Activated CD8-positive, alpha-beta T cell treated with anti-CD3 and anti-CD28 coated beads, Interleukin-2, amount 10 ng/mL, durations not matched to agents 7 days and 5 days (primary cell): ENCODE measurements at places on chromosomes 16 and 17. TPM values are rescaled to one million over a fixed set of nuclear protein-coding genes. Genes with fewer than 3 reads are reported as not detected.

The GOSR2 gene
- total RNA-seq = 50.6 TPM

DNA sequence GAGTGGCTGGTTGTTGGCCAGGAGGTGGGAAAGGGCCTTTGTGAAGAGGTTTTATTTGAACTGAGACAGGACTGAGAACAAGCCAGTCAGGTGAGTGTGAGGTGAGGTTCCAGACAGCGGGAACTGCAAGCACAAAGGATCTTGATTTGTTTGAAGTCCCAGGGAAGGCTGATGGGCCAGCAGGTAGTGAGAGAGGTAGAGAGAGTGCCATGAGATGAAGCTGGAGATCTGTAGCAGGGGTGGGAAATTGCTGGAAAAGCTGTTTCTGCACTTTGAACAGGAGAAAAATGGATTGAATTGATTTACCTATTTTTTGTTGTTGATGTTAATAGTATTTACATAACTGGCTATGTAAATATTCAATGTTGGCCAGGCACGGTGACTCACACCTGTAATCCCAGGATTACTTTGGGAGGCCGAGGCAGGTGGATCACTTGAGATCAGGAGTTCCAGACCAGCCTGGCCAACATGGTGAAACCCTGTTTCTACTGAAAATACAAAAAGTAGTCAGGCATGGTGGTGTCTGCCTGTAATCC is 7.7 kb upstream of the DCTPP1 start:
- H3K4me1 ChIP-seq = peaks cover 20% of the 10 kb centered on the region
- no peak for DNase-seq
- no peaks in the 10 kb centered on the region for H3K27me3 ChIP-seq

GRCh38 chr16:57318240-57318970 is 33.9 kb upstream of the PLLP start:
- H3K27me3 ChIP-seq = no peaks in the 10 kb centered on the region
- H3K4me1 ChIP-seq = peaks cover 14% of the 10 kb centered on the region
- H3K27ac ChIP-seq = no peak overlapping the region
- H3K36me3 ChIP-seq = no peaks in the 10 kb centered on the region
- DNase-seq = no peak
- no peak overlapping the region for H3K4me3 ChIP-seq

- H3K4me1 ChIP-seq = peaks cover 7% of the 10 kb centered on the region
- H3K27me3 ChIP-seq = peaks cover 17% of the 10 kb centered on the region
- no peak overlapping the region for H3K27ac ChIP-seq
- DNase-seq = no peak
- no peak overlapping the region for H3K4me3 ChIP-seq
Observed at GRCh38 chr16:87926246-87927194, 9.8 kb downstream of the CA5A start.

GRCh38 chr17:8991514-8992285 is 26.2 kb upstream of the PIK3R5 start:
- no peaks in the 10 kb centered on the region for H3K27me3 ChIP-seq
- peak; percentile 79 for DNase-seq
- H3K4me1 ChIP-seq = peaks cover 9% of the 10 kb centered on the region
- no peak overlapping the region for H3K27ac ChIP-seq

- DNase-seq = peak; percentile 44
- H3K4me3 ChIP-seq = no peak overlapping the region
- peaks cover 53% of the 10 kb centered on the region for H3K4me1 ChIP-seq
- peak overlapping the region; percentile 78 for H3K27ac ChIP-seq
Observed at GRCh38 chr16:22264786-22265185, 32.4 kb upstream of the POLR3E start.

The SHCBP1 gene
- 54.7 TPM for total RNA-seq

DNA sequence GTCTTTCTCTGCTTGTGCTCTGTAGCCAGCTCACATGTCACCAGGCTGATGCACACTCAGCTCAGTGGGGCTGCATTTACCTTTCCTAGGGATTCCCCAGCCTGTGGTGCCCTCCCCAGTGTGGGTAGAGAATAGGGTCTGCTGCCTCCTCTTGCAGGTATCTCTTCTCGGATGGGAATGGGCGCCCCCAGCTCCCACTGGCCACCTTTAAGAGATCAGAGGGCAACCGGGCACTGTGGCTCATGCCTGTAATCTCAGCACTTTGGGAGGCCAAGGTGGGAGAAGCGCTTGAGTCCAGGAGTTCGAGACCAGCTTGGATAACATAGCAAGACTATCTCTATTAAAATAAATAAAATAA is 3.3 kb downstream of the XYLT2 start:
- H3K36me3 ChIP-seq = peaks cover 11% of the 10 kb centered on the region
- no peak for DNase-seq
- H3K4me1 ChIP-seq = peaks cover 47% of the 10 kb centered on the region
- peak overlapping the region; percentile 42 for H3K27ac ChIP-seq
- H3K4me3 ChIP-seq = no peak overlapping the region
- H3K27me3 ChIP-seq = no peaks in the 10 kb centered on the region

DNA sequence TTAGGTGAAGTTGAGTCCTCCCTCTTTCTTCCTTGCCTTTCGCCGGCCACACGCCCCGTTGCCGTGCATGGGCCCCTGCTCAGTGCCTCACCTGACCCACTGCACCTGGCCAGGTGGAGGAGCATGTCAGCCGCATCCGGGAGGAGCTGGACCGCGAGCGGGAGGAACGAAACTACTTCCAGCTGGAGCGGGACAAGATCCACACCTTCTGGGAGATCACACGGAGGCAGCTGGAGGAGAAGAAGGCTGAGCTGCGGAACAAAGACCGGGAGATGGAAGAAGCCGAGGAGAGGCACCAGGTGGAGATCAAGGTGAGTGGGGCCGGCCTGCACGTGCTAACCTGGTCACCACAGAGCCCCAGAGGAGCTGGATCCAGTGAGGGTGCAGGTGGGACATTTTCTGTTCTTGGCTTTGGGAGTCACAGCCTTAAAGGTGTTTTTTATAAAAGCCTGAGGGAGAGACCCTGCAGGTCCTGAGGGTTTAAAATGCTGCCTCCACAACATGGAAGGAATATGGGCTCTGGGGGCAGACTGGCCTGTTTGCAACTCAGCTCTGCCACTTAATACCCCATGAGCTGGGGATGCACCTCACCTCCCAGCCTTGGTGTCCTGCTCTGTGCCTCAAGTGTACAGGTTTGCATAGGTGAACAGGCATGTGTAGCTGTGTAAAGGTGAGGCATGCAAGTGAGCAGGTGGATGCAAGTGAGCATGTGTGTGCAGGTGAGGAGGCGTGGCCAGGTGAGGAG is 12.1 kb upstream of the DBNDD1 start:
- DNase-seq = no peak
- H3K27ac ChIP-seq = peak overlapping the region; percentile 6
- peaks cover 5% of the 10 kb centered on the region for H3K4me1 ChIP-seq
- H3K27me3 ChIP-seq = no peaks in the 10 kb centered on the region

- no peak for DNase-seq
- H3K27me3 ChIP-seq = no peaks in the 10 kb centered on the region
- peaks cover 2% of the 10 kb centered on the region for H3K4me1 ChIP-seq
Observed at GRCh38 chr16:11546608-11547061, 40.1 kb downstream of the LITAF start.

- H3K27me3 ChIP-seq = peaks cover 36% of the 10 kb centered on the region
- H3K27ac ChIP-seq = no peak within 1 kb of the TSS
- peak within 1 kb of the TSS; percentile 61 for H3K4me3 ChIP-seq
- no peak for DNase-seq
- no peaks in the 10 kb centered on the region for H3K36me3 ChIP-seq
- H3K4me1 ChIP-seq = peaks cover 18% of the 10 kb centered on the region
Observed at GRCh38 chr16:57284209-57284951, at the start of gene PLLP. Gene PLLP, minus strand, starts transcription at chr16:57284672. Its CDS starts 132 bp downstream, at chr16:57284540.

The TBC1D3G gene
- total RNA-seq = not detected

DNA sequence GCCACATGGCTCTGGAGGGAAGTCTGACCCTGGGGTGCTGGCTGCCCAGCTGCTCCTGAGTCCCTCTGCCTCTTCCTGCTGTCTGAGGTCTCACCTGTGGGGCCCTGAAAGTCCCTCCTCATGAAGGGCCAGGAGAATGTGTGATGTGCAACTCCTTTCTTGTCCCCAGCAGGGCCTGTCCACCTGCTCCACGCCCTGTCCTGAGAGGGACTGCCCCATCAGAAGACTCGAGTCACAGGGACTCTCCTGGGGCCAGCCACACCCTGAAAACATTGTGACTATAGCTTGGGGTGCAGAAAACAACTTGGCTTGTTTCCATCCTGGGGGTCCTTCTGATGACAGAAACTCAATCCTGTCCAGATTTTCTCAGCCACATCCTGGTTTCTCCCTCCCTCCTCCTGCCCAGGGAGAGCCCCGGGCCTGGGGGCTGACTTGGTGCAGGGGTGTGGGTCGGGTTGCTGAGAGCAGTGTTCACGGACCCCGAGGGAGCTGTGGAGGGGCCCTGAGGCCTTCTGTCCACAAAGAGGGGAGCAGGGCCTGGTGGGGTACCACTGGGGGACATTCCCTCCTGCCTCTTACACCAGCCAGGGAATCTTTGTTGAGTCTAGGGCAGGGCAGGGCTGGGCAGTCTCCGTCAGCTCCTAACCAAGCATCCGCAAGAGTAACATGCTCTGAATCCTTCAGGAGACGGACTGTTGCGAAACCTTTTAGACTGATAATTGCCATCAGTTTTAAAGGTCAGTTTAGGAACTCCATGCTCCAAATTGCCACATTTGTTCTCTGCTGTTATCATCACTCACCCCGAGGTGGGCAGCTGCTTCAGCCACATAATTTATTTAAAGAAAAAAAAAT is 45.9 kb downstream of the NT5M start:
- H3K27me3 ChIP-seq = no peaks in the 10 kb centered on the region
- DNase-seq = no peak
- no peak overlapping the region for H3K4me3 ChIP-seq
- no peak overlapping the region for H3K27ac ChIP-seq

DNA sequence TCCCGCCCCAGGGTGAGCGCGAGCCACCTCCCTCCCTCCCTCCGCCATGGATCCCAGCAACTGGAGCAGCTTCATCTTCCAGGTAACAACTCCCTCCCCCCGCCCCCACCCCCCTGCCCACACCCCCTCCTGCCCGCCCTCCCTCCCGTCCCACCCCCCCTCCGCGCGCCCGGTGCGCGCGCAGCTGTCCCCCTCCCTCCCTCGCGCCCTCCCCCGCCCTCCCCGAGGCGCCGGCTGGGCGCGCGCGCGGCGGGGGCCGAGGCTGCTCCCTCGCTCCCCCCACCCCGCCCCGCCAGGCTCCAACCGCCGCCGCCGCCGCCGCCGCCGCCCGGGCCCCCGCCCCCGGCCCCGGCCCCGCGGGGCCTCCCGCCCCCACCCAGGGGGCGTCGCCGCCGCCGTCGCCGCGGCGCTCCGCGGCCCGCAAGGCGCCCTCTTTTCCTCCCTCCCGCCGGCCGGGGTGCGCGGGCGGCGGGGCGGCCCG is at the start of gene MAZ:
Gene MAZ (plus strand): TSS at position 431 of the 481 bp plus-strand sequence. CDS start 173 bp downstream, outside the sequence.
- H3K4me1 ChIP-seq = peaks cover 55% of the 10 kb centered on the region
- H3K4me3 ChIP-seq = peak within 1 kb of the TSS; percentile 96
- H3K36me3 ChIP-seq = peaks cover 71% of the 10 kb centered on the region
- no peaks in the 10 kb centered on the region for H3K27me3 ChIP-seq

The CLEC19A gene
- total RNA-seq = not detected

The IL34 gene
- total RNA-seq = 0.13 TPM

The TBC1D3B gene
- total RNA-seq = 6.7 TPM

The NUDT16L1 gene
- total RNA-seq = 32.6 TPM

The CD300LG gene
- not detected for total RNA-seq

The HIGD1B gene
- not detected for total RNA-seq

The DNAI2 gene
- 0.52 TPM for total RNA-seq

DNA sequence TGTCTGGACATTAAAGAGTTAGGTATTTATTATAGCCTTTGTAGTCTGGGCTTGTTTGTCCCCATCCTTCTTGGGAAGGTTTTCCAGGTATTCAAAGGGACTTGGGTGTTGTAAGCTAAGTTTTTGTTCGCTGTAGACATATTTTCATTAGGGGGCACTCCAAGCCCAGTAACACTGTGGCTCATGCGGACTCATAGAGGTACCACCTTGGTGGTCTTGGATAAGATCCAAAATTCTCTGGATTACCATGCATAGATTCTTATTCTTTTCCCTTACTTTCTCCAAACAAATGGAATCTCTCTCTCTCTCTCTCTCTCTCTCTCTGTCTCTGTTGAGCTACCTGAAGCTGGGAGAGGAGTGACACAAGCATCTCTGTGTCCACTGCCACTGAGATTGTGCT is 48.9 kb downstream of the ERCC4 start:
- H3K27ac ChIP-seq = no peak overlapping the region
- H3K27me3 ChIP-seq = peaks cover 28% of the 10 kb centered on the region
- H3K4me3 ChIP-seq = no peak overlapping the region
- no peak for DNase-seq

DNA sequence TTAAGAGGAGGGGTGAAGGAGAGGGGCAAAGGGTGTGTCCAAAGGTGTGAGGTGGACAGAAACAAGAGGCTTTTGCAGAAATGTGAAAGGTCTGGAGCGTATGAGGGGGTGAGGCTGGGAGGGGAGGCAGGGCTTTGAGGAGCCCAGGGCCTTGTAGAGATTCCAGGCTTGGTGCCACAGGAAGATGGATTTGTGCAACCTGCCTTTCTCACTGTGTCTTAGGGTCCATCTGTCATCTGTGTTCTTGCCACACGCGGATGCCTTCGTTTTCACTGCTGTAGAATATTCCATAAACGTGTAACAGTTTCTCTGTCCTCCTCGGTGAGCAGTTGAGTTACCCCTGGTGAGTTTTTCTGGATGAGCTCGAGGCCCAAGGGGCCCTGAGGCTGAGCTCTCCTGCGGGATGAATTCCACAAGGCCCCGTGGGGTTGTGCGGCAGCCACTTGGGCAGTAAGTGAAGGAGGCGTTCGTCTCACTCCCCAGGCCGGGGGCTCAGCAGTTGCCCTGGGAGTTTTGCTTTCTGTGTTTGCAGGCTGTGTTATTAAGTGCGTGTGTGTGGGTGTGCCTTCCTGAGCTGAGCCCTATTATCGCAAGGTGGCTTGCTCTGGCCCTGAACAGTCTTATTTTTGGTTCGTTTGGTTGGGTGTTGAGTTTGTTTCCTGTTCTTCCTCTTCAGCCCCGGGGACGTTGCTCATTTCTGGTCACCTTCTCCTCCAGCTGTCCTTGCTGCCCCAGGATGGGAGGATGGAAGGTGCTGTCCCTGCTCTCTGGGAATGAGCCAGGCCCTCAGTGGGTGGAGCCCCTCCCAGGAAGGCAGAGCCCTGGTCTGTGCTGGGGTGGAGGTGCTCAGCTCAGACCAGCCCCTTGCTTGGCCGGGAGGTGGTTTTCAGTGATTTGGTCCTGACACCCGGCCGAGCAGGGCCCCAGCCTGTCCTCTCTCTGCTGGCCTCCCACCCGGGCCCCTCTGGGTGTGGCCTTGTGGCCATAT is 28.4 kb downstream of the BAIAP2 start:
- H3K4me3 ChIP-seq = no peak overlapping the region
- no peaks in the 10 kb centered on the region for H3K27me3 ChIP-seq
- peaks cover 2% of the 10 kb centered on the region for H3K4me1 ChIP-seq
- H3K36me3 ChIP-seq = no peaks in the 10 kb centered on the region
- no peak for DNase-seq
